LHCN-M2 (cell line): ENCODE measurements at places on chromosomes 1 and 21. TPM values are rescaled to one million over a fixed set of nuclear protein-coding genes. Genes with fewer than 3 reads are reported as not detected.

Gene FCGR3A
- total RNA-seq = not detected in 2 replicates

Gene OR2L8
- not detected in 2 replicates for total RNA-seq

Gene CYYR1
- 0.71 and 0.92 TPM in 2 replicates for total RNA-seq

Gene OR4F29
- not detected in 2 replicates for total RNA-seq

Gene LRRIQ3
- total RNA-seq = 1.8 and 2.8 TPM in 2 replicates

GRCh38 chr21:36727866-36728265 lies 29.0 kb downstream of the SIM2 start:
- DNase-seq = no peak

DNA sequence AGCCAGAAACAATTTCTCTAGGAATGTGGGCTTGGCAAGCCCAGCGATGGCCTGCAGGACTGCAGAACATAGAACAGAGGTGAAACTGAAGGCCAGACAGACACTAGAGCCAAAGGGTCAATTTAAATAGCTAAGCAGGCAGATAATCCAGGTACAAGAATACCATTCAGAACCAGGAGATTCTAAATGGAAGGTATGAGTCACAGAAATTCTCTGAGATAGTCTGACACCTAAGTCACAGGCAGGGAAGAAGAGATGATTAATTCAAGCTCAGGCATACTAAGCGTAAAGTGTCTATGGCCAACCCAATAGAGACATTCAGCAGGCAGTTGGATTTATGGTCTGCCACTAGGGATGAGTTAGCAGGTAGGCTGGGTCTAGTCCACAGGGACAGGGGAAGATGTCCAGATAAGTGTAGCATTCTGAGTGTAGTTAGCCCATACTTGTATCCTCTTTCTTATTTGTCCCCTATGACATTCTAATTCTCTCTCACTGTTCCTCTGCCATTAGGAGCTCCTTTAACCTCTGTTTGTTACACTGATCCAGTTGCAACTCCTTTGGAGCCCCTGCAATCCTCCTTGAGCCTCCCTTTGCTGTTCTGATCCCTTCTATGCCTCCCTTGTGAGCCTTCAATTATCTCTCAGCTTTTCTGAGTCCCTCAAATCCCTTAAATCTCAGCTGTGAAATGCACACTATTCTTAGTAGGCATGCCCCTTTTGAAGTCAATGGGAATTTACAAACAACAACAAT lies 383.8 kb downstream of the LMO4 start:
- DNase-seq = no peak

GRCh38 chr1:156480016-156480370 lies 20.6 kb downstream of the MEF2D start:
- no peak for DNase-seq

DNA sequence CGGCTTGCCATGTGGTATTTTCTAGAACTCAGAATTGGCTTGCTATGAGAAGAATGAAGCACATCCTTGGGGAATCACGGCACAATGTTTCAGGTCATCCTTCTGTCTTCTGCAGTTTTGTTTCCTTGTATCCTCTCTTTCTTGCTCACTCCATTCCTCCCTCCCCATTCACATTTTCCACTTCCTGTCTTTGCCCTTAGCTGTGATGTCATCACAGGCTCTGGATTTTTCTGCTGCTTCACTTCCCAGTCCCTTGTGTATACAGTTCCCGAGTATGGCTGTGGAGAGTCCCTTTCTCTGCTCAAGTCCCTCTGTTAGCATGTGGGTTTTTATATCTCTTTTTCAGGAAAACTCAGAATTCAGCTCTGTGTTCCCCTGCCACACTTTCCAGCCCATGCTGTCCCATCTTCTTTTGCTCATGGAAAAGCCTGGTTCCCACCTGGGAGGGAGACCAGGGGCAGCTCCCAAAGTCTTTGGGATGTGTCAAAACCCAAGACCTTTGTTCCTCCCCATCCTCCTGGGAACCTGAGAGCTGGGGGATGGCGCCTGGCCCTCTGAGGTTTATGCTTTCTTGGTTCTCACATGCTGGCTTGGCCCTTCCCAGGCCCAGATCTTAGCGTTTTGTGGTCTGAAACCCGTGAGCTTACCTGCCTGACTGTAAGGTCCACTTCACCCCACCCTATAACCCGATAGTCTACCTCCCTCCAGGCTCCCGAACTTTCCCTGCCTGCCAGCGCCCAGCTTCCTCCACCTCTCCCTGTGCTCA lies 4.8 kb upstream of the RGS16 start:
- DNase-seq = no peak

DNA sequence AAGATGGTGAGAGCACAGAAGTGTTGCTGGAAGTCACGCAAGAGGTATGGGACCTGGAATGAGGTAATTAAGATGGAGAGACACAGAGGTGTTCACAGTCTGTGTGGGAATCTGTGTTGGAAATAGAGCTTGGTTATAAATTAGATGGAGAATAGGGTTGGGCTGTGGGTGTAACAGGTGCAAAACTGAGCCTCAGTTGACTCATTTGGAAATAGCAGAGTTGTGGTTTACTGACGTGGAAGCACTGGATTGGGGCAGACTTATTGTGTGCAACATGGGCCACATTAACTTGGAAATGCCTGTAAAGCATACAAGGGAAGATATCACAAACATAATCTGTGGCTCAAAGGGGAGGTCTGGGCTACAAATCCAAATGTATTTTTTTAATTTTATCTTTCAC lies 13.0 kb downstream of the CAMSAP2 start:
- peak; percentile 93 for DNase-seq

DNA sequence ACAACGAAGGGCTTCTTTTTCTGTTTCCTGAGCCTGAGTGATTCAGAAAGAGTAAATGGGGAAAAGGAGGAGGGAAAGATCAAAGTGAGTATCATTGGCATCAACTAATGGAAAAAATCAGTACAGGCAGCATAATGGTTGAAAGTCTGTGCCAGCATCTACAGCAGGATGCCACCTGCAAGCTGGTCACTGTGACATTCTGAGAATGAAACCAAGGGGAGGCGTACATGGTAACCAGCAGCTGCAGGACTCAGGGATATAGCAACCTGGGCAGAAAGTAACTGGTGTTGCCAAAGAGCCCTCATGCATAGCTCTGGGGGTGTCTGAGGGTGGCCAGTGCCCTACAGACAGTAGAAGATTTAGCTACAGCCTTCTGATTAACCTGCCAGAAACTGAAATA lies 305.9 kb downstream of the BRINP2 start:
- no peak for DNase-seq

DNA sequence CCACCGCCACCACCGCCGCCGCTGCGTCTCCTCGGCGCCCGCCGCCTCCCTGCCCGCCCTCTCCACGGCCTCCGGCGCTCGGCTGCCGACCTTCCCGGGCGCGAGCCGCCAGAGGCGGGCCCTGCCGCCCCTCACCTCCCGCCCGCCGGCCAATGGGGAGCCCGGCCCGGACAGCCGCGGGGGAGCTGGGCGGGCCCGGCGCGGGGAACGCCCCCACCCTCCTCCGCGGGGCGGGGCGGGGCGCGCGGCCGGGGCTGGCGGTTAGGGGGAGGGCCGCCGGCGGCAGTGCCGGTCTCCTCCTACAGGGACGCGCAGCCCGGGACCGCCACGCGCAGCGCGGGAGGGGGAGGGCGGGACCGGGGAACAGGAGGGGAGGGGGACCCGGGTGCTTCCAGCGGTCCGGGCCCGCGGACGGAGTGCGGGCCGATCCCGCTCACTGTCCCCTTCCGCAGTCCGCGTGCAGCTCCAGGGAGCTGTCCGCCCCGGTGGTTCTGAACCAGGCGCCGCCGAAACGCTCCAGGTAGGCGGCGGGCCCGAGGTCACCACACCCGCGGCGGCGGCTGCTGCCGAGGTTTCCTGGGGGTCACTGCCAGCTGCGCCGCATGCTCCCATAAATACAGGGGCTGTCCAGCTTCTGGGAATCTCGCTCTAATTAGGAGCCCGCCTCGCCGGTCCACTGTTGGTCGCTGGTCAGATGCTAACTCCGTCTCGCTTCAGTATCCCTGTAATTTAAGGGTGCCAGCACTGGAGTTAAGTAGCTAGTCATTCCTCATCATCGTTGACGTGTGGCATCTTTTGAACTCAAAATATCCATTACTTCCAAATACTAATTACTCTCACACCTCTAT lies at the start of gene PGBD5:
PGBD5 (minus strand) TSS at position 87 of the 848 bp plus-strand sequence. CDS start 404 bp downstream, outside the sequence.
- DNase-seq = peak; percentile 26

- DNase-seq = peak; percentile 97
Measured at GRCh38 chr1:59686170-59686569, 128.6 kb upstream of the HOOK1 start.

DNA sequence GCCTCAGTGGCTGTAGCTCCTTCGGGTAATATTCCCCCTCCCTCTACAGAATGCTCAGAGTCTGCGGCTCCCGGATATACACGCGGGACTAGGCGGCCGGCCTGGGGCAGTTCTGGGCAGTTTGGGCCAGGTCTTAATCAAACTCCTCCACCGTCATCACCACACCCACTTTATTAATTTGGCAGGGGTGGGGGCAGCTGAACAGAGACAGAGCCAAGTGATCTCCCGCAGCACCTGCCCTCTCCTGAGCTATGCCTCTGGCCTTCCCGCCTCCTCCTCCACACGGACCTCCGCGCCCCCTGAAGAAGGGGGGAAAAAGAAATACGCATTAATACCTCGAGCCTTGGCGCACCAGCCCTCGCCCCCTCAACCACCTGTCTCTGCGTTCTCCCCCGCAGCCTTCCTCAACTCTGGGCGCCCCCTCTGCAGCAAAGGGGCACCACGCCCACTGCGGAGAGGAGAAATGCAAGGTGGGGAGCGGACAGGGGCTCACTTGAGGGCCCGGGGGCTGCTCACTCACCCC lies 42.6 kb downstream of the CD34 start:
- peak; percentile 35 for DNase-seq

DNA sequence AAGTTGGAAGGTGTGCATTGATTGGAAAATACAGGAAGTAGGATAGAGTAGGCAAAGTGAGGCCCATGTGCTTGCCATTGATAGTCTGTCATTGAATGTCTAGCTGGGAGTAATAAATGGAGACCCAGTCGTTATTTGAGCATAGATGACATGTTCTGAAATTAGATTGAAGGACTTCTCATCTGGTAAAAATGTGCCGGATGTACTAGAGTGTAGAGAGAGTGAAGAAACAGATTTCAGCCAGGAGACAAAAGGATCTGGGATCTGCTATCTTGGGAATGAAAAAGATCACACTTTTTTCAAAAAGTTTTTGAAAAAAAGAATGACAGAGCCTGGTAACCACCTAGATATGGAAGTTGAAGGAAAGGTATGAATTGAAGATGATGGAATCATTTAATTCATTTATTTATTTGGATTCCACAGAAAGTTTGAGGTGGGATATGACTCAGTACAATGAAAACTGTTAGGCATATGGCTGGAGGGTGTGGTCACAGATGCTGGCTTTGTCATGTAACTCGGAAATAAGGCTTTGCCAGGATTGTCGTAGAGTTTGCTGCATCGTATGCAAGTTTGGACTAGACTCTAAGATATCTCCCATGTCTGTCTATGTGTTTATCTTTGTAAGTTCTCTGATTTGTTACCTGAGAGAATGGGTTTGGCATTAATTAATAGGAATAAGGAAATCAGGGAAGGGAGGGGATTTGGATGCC lies 137.1 kb downstream of the PBX1 start:
- no peak for DNase-seq

DNA sequence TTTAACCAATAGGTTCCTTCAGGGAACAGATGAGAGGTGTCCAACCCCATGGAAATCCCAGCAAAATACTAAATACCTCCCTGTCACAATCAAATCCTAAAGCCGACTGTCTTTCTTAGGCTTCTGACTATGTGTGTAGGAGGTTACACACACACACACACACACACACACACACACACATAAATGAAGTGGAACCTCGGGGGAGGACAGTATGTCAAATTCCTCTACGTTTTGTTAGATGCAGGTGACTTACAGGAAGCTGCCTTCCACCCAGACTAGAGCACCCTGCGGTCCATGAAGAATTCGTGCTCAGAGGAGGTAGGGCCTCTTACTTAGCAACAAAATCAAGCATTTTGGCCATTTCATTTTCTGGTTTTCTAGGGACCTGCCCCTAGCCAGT lies 16.4 kb downstream of the RSPH1 start:
- DNase-seq = no peak

DNA sequence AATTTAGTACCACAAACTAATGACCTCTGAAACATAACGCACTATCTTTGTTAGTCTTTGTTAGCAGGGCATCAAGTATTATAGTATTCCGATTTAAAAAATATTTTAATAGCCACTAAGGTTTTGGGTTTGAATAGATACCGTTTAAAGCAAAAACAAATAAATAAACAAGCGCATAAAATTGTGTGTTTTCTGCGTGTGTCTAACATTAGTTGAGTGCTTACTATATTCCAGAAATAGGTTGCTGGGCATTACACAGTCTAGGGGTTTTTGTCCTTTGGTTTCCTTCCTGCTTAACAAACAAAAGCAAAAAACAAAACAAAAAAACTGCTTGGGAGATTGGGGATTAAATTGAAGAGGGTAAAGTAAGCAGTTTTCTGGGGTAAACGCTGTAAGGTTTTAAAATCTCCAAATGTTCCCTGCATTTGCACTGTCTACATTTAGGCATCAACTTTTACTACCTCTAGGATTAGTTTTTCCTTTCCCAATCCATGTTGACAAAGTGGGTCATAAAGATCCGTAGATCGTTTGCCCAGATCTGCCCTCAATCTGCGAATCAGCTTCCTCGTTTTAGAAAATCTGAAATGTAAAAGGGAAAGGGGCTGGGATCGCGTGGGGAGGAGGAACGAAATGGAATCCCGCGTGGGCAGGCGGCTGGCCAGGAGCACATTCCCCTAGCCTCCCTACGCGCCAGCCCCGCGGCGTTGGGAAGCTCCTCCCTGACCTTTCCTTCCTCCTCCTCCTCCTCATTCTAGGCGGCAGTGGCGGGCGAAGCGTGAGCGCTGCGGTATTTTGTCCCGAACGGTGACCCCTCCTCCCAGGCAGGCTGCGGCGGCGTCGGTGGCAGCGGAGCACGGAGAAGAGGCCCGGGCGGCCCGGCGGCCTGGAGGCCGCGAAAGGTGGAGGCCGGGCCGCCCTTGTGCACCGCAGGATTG lies at the start of gene KCTD3:
KCTD3 (plus strand) TSS at position 749 of the 935 bp plus-strand sequence. CDS start 382 bp downstream, outside the sequence.
- DNase-seq = peak; percentile 83

GRCh38 chr1:180057883-180058396 lies 96.7 kb upstream of the QSOX1 start:
- no peak for DNase-seq

- no peak for DNase-seq
Measured at GRCh38 chr1:180922631-180923015, 9.9 kb downstream of the KIAA1614 start.

GRCh38 chr1:224519874-224520273 lies 85.3 kb upstream of the WDR26 start:
- peak; percentile 95 for DNase-seq
